ENCODE measurements at places on chromosomes 2 and 18. TPM values are rescaled to one million over a fixed set of nuclear protein-coding genes. Genes with fewer than 3 reads are reported as not detected.

- H3K4me1 ChIP-seq, result peaks cover 3% of the 10 kb centered on the region
- DNase-seq, result no peak
- H3K36me3 ChIP-seq, result no peaks in the 10 kb centered on the region
- no peak overlapping the region for H3K27ac ChIP-seq
- H3K4me3 ChIP-seq, result no peak overlapping the region
Measured at GRCh38 chr18:75264926-75265597, 54.5 kb downstream of the TSHZ1 start.

The LCT gene
- not detected for total RNA-seq

The PDE1A gene
- total RNA-seq, result 0.28 TPM

The LDLRAD4 gene
- 1.9 TPM for total RNA-seq

DNA sequence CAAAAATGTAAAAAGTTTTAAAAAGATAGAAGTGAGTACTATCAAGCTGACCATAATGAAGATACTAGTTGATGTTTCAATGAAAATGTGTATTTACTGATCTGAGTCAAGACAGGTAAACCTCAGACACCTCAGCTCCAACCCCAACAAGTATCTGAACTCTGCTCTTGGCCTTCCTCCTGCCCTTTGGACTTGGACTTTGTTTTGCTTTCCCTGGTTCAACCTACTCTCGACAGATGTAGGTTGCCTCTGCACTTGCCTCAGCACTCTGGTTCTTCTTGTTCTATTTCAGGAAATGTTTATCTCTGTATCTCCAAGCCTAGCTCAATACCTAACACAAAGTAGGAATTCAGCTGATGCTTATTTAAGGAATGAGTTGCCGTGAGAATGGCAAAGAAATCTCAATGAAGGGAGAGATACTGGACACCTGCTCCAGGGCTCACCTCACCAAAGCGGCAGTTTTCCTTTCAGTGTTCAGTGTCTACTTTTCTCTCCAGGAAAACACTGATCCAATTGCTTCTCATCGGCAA lies 248.8 kb upstream of the CTAGE1 start:
- no peaks in the 10 kb centered on the region for H3K27me3 ChIP-seq
- H3K4me1 ChIP-seq, result no peaks in the 10 kb centered on the region
- no peak overlapping the region for H3K4me3 ChIP-seq
- H3K27ac ChIP-seq, result no peak overlapping the region
- no peak for DNase-seq

DNA sequence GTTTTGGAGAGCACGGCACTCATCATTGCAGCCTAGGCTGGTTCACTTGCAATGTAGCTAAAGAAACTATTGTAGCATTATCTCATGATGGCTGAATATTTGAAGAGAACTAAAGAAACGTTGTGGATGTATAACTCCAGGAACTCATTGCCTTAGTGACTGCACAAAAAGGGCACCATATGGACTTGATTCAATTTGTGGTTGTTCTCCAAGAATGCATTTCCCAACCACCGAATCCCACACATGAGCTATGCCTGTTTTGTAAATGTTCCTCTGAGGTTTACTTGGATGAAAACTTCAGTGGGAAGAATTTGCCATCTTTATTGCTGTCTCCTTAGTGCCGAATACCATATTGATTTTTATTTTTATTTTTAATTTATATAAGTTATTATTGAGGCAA lies 43.5 kb downstream of the DOK6 start:
- no peaks in the 10 kb centered on the region for H3K36me3 ChIP-seq
- no peak overlapping the region for H3K4me3 ChIP-seq
- no peaks in the 10 kb centered on the region for H3K4me1 ChIP-seq
- no peak overlapping the region for H3K27ac ChIP-seq

DNA sequence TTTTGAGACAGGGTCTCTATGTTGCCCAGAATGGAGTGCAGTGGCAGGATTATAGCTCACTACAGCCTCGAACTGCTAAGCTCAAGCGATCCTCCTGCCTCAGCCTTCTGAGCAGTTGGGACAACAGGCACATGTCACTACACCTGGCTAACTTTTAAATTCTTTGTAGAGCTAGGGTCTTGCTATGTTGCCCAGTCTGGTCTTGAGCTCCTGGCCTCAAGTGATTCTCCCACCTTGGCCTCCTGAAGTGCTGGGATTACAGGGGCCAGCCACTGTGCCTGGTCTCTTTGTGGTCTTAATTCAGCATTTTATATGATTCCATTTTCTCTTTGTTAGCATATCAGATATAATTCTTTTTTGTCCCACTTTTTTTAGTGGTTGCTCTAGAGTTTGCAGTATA lies 34.1 kb downstream of the CEP192 start:
- peaks cover 9% of the 10 kb centered on the region for H3K36me3 ChIP-seq
- H3K4me1 ChIP-seq, result no peaks in the 10 kb centered on the region
- no peak overlapping the region for H3K4me3 ChIP-seq
- DNase-seq, result no peak
- H3K27me3 ChIP-seq, result no peaks in the 10 kb centered on the region

The POTEI gene
- 0.56 TPM for total RNA-seq

GRCh38 chr2:233092432-233093165 lies 32.5 kb downstream of the INPP5D start:
- DNase-seq, result no peak
- H3K4me1 ChIP-seq, result no peaks in the 10 kb centered on the region
- H3K27me3 ChIP-seq, result no peaks in the 10 kb centered on the region

DNA sequence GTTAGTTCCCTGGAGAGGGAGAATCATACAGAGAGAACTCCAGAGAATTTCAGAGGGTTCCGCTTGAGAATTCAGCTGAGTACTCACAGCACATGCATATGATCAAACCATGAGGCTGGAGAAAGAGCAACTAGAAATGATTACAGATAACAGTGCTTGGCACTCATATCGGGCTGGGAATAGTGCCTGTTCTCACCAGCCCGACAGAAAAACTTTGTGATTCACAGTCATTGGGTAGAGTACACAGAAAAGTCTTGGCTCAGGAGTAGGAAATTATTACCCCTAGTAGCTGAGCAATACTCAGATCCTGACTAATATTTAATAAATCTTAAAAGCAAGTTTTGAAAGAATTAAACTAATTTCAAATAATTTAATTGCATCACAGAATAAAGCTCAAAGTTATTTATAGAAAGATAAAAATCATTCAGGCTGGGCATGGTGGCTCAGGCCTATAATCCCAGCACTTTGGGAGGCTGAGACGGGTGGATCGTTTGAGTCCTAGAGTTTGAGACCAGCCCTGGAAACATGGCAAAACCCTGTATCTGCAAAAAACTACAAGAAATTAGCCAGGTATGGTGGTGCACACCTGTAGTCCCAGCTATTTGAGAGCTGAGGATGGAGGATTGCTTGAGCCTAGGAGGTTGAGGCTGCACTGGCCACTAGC lies 6.8 kb downstream of the WDPCP start:
- H3K4me3 ChIP-seq, result no peak overlapping the region
- H3K36me3 ChIP-seq, result no peaks in the 10 kb centered on the region
- no peak overlapping the region for H3K27ac ChIP-seq
- H3K27me3 ChIP-seq, result no peaks in the 10 kb centered on the region

- DNase-seq, result no peak
- H3K27ac ChIP-seq, result no peak overlapping the region
- H3K36me3 ChIP-seq, result no peaks in the 10 kb centered on the region
- H3K4me3 ChIP-seq, result no peak overlapping the region
Measured at GRCh38 chr2:239118675-239119211, 270.9 kb downstream of the TWIST2 start.

DNA sequence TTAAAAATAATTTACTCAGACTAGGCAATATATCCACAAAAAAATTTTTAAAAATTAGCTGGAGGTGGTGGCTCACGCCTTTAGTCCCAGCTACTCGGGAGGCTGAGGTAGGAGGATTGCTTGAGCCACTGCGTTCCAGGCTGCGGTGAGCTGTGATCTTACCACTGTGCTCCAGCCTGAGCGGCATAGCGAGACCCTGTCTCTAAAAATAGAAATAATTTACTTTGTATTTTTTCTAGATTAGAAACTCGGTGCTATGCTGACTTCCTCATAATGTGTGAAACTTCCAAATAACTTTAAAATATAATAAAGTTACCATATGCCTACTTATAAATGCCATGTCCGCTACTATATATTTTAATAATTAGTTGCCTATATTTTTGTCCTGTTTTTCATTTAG lies 6.7 kb downstream of the PPIG start:
- H3K4me1 ChIP-seq, result peaks cover 8% of the 10 kb centered on the region
- no peak overlapping the region for H3K4me3 ChIP-seq
- H3K27ac ChIP-seq, result no peak overlapping the region
- no peaks in the 10 kb centered on the region for H3K27me3 ChIP-seq

- H3K4me3 ChIP-seq, result peak overlapping the region; percentile 74
- no peaks in the 10 kb centered on the region for H3K27me3 ChIP-seq
- H3K4me1 ChIP-seq, result peaks cover 45% of the 10 kb centered on the region
- H3K27ac ChIP-seq, result peak overlapping the region; percentile 100
- no peaks in the 10 kb centered on the region for H3K36me3 ChIP-seq
Measured at GRCh38 chr2:231613331-231613662, 20.6 kb downstream of the TEX44 start.

- H3K27ac ChIP-seq, result no peak overlapping the region
- no peak overlapping the region for H3K4me3 ChIP-seq
- DNase-seq, result no peak
- H3K36me3 ChIP-seq, result peaks cover 21% of the 10 kb centered on the region
Measured at GRCh38 chr2:39786761-39787522, 7.9 kb upstream of the THUMPD2 start.

GRCh38 chr2:24863641-24864040 lies 56.4 kb downstream of the ADCY3 start:
- DNase-seq, result no peak
- H3K4me3 ChIP-seq, result no peak overlapping the region
- no peaks in the 10 kb centered on the region for H3K27me3 ChIP-seq
- H3K4me1 ChIP-seq, result no peaks in the 10 kb centered on the region
- H3K27ac ChIP-seq, result no peak overlapping the region

DNA sequence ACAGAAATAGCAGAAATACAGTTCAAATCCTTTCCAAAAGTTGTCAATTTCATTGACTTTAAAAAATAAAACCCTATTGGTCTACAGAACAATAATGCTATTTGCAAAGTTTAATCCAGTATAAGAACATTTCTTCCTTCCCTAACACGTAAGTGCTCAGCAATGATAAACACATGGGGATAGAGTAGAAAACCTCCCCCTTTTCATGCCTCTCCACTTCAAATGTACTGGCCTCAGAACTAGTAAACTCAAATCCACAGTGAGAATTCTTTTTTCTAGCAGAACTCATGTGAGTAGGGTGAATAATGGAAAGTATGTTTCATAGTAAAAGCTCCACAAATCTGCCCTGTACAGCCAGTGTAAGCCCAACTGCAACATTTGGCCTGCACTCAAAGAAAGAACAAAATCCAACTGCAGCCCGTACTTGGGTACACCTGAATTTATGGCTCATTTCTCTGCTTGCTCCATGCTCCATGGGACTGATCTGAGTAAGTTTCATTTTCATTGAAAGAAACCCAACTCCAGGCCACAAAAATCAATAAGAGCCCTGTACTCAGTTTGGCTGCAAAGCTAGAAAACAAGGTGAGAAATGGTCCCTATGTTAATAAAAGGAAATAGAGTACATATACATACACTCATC lies 115.0 kb upstream of the RMDN2 start:
- DNase-seq, result no peak
- no peak overlapping the region for H3K27ac ChIP-seq
- H3K4me1 ChIP-seq, result no peaks in the 10 kb centered on the region
- no peak overlapping the region for H3K4me3 ChIP-seq
- H3K27me3 ChIP-seq, result no peaks in the 10 kb centered on the region
- no peaks in the 10 kb centered on the region for H3K36me3 ChIP-seq

DNA sequence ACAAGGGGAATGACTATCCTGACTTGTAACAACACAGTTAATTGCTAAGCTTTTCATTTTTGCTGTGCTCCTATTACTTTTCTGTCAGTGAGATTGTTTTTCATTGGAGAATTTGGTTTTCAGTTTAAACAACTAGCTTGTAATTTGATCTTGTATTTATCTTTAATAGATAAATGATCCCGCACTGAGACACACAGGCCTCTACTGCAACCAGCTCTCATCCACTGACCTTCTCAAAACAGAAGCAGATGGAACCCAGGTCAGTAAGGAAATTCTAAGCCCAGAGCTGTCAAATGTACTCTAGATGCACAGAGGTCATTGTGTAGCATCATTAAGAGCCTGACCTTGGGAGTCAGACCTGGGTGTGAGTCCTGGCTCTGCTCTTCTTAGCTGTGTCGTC lies 30.7 kb downstream of the PTRHD1 start:
- no peaks in the 10 kb centered on the region for H3K27me3 ChIP-seq
- no peak overlapping the region for H3K27ac ChIP-seq
- H3K4me1 ChIP-seq, result no peaks in the 10 kb centered on the region
- peaks cover 7% of the 10 kb centered on the region for H3K36me3 ChIP-seq

The CFAP221 gene
- total RNA-seq, result 0.23 TPM

The FAM110C gene
- 24.8 TPM for total RNA-seq

The CAPG gene
- total RNA-seq, result 75.2 TPM

The KYNU gene
- total RNA-seq, result 0.50 TPM

DNA sequence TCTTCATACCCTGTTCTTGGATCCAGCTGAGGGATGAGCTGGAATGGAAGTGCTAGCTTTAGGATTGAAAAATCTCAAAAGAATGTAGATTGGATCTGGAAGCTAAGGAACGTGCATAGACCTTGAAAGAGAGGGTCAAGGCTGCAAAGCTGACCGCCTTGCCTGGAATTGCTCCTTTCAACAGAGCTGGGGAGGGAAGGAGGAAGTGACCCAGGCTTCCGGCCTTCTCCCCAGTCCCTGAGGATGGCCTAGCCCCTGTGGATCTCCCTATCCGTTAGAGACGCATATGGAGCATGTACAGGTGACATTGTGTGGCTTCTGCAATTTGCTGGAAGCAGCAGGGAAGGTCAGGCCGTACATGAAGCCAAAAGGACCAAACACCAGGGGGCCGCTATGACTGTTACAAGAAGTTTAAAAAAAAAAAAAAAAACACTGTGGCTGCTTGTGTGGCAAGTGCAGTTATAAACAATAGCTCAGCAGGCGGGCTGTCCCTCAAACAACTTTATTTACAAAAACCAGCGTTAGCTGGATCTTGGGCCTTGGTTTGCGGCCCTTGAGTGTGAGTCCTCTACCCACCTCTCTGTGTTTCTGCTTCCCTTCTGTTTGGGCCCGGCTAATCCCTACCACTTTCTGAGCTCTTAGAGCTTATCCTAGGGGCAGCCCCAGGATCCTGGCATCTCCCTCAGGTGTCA lies 227.6 kb downstream of the SEPTIN10 start:
- no peak overlapping the region for H3K27ac ChIP-seq
- no peaks in the 10 kb centered on the region for H3K27me3 ChIP-seq
- DNase-seq, result peak; percentile 57
- peaks cover 28% of the 10 kb centered on the region for H3K4me1 ChIP-seq

The CCDC85A gene
- 0.47 TPM for total RNA-seq

GRCh38 chr2:231343988-231344387 lies 51.5 kb upstream of the B3GNT7 start:
- H3K4me3 ChIP-seq, result no peak overlapping the region
- peaks cover 5% of the 10 kb centered on the region for H3K4me1 ChIP-seq
- H3K27ac ChIP-seq, result no peak overlapping the region
- H3K36me3 ChIP-seq, result no peaks in the 10 kb centered on the region
- no peak for DNase-seq

The GALM gene
- 21.6 TPM for total RNA-seq

DNA sequence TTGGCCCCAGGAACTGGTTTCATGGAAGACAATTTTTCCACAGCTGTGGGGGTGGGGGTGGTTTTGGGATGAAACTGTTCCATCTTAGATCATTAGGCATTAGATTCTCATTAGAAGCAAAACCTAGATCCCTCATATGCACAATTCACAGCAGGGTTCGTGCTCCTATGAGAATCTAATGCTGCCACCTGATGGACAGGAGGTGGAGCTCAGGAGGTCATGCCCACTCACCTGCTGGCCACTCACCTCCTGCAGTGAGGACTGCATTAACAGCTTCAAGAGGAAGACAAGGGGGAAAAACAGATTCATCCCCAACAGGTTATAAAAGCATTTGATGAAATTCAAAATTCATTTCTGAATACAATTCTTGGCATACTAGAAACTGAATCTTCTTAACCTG lies 38.5 kb downstream of the THAP4 start:
- DNase-seq, result peak; percentile 59
- H3K36me3 ChIP-seq, result peaks cover 7% of the 10 kb centered on the region
- no peaks in the 10 kb centered on the region for H3K27me3 ChIP-seq
- H3K4me1 ChIP-seq, result no peaks in the 10 kb centered on the region
- no peak overlapping the region for H3K27ac ChIP-seq

Measured in GM23338 (cell line).